Inflammatory macrophage (primary cell): ENCODE measurements at places on chromosomes 11 and 22.

GRCh38 chr11:113178381-113179070 is 135.9 kb upstream of the TTC12 start:
- no peak for DNase-seq

DNA sequence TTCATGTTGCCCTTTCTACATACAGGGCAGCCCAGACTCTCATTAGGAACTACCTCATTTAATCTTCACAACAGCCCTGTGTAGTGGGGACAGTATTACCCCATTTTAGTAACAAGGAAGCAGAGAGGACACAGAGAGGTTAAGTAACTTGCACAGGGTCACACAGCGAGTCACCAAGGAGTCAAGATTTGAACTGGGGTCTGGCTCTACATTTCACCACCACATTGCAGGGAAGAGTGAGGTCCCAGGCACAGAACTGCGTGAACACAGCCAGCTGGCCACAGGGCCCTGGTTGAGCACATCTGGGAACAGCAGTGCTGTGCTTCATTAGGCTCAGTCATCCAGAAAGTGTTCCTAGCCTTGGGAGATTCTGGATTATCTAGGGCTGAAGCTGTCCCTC is 45.4 kb upstream of the ISX start:
- DNase-seq, result no peak

- no peak for DNase-seq
Observed at GRCh38 chr22:19911540-19912270, 29.9 kb upstream of the COMT start.

GRCh38 chr11:59271811-59272327 is 59.1 kb upstream of the MPEG1 start:
- DNase-seq, result no peak

DNA sequence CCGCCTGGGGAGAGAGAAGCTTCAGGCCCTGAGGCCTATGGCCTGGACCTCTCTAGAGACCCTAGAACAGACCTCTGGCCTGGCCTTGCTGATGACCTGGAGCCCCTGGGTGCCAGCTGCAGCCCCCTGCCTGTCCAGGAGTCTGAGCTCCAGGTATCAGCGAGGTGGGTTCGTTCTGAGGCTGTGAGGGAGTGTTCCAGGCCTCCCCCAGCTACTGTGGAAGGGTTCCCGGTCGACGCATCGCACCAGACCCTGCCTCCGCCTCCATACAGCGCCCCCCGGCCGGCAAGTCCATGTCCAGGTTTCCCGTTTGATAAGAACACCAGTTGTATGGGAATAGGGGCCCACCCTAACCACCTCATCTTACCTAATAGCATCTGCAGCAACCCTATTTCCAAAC is 111.1 kb downstream of the KCNQ1 start:
- no peak for DNase-seq
